ENCODE measurements at places on chromosomes 6 and 20.
A peak's percentile ranks its signal among the peaks of the same experiment; 100 is the strongest.

GRCh38 chr20:59385480-59385879, 85.1 kb downstream of the EDN3 start:
- DNase-seq, result no peak

- DNase-seq, result no peak
These were observed 41.5 kb upstream of the SRF start for GRCh38 chr6:43129434-43130194.

GRCh38 chr6:137878029-137878428, 11.0 kb downstream of the TNFAIP3 start:
- DNase-seq, result no peak

GRCh38 chr6:63389191-63389844, 69.5 kb upstream of the LGSN start:
- DNase-seq, result no peak

DNA sequence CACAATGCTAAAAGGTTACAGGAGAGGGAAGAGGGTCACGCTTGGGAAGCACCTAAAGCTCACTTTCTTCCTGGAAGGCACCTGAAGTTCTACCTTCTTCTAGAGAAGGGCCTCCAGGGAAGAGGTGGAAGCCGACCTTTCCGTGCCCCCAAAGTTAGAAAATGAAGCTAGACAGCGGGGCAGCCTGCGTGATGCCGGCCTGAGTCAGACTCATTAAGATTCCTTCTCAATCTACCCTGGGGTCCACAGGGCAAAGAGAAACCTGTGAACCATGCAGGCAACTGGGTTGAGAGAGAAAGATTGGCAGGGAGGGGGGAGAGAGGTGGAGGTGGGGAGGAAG, 54.8 kb upstream of the CCDC167 start:
- no peak for DNase-seq

DNA sequence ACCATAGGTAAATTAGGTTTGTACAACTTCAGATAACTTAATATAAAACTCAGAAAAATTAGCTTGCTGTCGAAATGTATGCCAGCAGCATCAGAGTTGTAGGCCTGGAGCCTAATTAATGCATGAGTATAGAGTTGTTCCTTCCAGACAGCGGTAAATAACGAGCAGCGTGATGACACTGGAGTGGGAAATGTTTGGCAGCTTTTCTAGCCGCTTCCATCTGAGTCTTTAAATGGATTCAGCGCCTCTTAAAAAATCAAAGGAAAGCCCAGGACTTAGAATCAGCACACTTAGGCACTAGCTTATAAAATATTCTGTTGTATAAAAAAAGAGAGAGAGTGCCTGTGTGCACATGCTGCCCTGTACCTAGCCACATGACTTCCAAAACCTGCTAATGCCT, 43.7 kb upstream of the SYNJ2 start:
- no peak for DNase-seq

DNA sequence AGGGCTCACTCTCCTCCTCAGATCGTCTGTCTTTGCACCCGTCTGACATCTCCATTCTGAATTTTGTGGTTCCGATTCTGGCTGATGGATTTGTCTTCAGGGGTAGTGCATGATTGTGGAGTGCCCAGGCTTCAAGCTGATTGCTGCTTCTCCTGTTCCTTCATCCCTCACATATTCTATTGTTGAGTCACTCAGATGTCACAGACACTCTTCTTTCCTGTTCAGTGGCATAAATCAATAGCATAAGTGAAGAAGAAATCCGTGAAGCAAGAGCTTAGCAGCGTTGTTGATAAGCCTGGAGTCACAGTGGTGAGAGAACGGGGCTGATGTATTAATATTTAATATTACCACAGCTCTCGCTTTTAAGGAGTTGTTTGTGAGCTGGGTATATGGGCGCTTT, 152.5 kb downstream of the MTHFD1L start:
- DNase-seq, result no peak

DNA sequence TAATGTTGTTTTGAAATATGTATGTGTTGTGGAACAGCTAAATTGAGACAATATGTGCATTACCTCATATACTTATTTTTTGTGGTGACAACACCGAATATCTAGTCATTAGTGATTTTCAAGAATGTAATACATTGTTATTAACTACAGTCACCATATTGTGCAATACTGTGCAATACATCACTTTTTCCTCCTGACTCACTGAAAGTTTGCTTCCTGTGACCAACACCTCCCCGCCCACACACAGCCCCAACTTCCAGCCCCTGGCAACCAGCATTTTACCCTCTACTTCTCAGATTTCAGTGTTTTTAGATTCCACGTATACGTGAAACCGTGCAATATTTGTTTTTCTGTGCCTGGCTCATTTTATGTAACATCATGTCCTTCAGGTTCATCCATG, 627.9 kb downstream of the PRKN start:
- DNase-seq, result no peak

GRCh38 chr6:157768304-157768703, 54.7 kb upstream of the SNX9 start:
- no peak for DNase-seq

- DNase-seq, result no peak
These were observed 7.4 kb downstream of the FKBP5 start for GRCh38 chr6:35681298-35681697.

DNA sequence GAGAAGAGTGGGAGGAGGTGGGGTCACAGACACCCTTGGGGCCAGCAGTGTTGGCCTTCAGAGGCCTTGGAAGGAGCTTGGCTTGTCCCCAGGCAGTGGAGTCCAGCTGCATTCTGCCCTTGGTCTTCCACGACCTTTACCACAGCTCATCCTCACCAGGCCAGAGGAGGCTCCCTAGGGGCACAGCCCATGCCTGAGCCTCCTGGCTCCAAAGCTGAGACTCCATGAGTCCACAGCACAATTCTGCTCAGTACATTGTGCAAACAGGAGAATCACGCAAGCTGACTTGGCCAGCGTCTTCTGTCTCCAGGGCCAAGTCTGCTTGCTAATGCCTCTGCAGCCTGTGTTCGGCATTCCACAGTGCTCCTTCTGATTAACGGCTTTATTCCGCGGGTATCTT, 337.2 kb downstream of the SMOC2 start:
- no peak for DNase-seq

- no peak for DNase-seq
These were observed 100.3 kb upstream of the SRSF6 start for GRCh38 chr20:43357352-43357751.

- peak; percentile 3 for DNase-seq
These were observed 32.3 kb upstream of the CD83 start for GRCh38 chr6:14085176-14085787.

DNA sequence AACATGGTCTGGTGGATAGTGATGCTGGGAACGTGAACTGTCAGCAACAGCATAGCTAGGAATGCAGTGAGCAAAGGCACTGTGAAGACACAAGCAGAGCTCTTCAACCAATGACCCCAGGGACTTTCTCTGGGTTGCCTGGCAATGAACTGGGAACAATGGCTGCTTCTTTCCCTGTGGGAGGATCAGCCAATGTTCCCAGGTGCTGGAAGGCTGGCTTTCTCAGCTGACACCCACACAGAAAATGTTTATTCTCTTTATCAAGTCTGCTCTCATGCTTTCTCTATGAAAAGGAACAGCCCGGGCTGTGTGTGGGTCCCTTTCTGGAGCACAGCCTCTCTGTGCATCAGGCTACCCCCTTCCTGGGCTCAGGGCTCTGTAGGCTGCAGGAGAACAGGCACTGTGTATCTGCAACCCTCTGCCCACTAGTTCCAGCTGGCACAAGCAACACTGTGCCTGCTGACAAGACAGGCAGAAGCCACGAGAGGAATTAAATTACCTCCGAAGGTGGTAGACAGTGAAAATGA, 54.2 kb downstream of the HFE start:
- no peak for DNase-seq

- no peak for DNase-seq
These were observed 616.5 kb upstream of the CITED2 start for GRCh38 chr6:139990856-139991465.

DNA sequence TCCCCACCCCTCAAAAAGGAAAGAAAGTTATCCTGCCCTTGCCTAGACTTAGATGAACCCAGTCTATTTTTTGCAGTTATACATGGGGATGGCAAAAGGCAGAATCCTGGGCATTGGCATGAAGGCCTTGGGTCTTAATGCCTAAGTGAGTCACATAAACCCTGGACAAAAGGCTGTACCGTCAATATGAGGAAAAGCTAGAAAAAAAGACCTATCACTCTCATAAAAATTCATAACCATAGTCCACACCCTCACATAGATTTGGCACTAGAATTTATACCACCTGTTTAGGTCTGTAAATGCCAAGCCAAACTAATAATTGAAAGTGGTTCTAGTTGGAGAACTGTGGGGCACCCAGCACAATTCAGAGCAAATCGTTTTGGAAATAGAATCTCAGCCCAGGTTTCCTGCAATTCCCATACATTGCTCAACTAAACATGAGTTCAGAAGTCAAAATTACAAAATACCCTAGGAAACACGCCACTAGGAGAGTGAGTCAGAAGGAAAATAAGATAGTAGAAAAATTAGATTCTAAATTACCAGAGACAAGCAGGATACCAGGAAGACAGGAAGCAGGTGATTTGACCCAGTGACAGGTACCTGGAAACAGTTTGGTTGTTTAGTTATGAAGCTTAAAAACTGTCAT, 70.4 kb upstream of the FUCA2 start:
- DNase-seq, result no peak

DNA sequence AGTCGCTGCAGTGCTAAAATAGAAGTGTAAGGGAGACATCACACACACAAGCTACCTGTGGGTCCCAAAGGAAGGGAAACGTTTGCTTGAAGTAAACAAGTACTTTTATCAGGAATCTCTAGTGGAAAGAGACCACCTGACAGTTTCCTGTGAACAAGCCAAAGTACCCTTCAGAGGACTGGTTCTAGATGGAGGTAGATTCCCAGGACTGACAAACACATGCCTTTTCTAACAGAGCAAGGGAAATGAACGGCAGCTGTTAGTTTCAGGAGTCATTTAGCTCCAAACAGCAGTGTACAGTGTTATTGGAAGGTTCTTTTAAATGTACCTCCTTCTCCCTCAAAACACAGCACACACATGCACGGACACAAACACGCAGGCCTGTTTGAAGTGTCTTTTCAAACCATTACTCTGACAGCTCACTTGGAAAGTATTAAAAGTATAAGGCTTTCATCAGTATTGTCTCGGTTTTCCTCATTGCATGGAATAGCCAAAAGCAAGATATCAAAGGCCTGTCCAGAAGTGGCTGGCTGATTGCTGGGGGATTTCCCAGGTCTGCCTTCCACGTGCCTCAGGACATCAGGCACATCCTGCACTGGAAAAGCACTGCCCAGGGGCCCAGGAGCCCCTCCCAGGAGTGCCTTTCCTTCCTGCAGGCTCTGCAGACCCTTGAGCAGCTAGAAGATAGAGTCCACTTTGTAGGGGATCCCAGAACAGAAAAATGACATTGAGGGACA, 393.2 kb upstream of the SOX4 start:
- no peak for DNase-seq

GRCh38 chr6:362231-362923, 29.2 kb upstream of the IRF4 start:
- no peak for DNase-seq

- DNase-seq, result no peak
These were observed at the start of gene OR2W1 for GRCh38 chr6:29045075-29045474. Gene OR2W1 (minus strand): TSS chr6:29045175. CDS start chr6:29045175, 0 bp downstream.

GRCh38 chr20:22080985-22081384, 375.5 kb downstream of the PAX1 start:
- no peak for DNase-seq

GRCh38 chr6:117298941-117299340, 33.6 kb downstream of the VGLL2 start:
- DNase-seq, result no peak

GRCh38 chr6:26375270-26375669, 7.6 kb upstream of the BTN2A2 start:
- no peak for DNase-seq

Measured in NCI-H2227 treated with DMSO at 0.1 percent for 48 hours (cell line).